HFFc6 (cell line): ENCODE measurements at places on chromosomes 5 and 9. TPM values are rescaled to one million over a fixed set of nuclear protein-coding genes. Genes with fewer than 3 reads are reported as not detected.

- no peak for DNase-seq
- no peak overlapping the region for H3K27ac ChIP-seq
- H3K36me3 ChIP-seq = no peaks in the 10 kb centered on the region
Measured at GRCh38 chr5:64502196-64502595, 3.6 kb upstream of the RGS7BP start.

Gene CTXN3
- total RNA-seq = not detected in 3 replicates

Gene IL3
- not detected in 3 replicates for total RNA-seq

Gene MYO10
- 98.6 to 125 TPM (median 113 TPM) in 3 replicates for total RNA-seq

Gene PCDHGA5
- 0.97 to 1.3 TPM (median 0.99 TPM) in 3 replicates for total RNA-seq

Gene LECT2
- not detected in 3 replicates for total RNA-seq

Gene DNAJC18
- total RNA-seq = 14.3 to 16.6 TPM (median 15.8 TPM) in 3 replicates

DNA sequence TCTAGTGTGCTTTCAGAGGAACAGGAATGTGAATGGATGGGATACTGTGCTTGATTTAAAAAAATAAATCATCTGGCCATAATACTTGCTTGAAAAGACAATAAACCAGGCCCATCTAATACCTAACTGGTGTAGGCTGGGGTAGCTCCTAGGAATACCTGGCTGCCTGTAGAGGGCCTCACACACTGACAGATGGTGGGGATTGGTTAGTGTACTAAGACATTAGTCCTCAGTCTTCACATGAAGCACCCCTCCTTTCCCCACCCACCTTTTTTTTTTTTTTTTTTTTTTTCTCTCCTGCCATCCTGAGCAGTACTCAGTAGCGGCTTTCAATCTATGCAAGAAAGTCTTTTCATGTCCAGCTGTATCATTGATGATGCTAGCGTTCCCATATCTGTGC lies 130.5 kb downstream of the ADGRV1 start:
- no peaks in the 10 kb centered on the region for H3K4me1 ChIP-seq
- H3K27me3 ChIP-seq = no peaks in the 10 kb centered on the region
- DNase-seq = no peak

DNA sequence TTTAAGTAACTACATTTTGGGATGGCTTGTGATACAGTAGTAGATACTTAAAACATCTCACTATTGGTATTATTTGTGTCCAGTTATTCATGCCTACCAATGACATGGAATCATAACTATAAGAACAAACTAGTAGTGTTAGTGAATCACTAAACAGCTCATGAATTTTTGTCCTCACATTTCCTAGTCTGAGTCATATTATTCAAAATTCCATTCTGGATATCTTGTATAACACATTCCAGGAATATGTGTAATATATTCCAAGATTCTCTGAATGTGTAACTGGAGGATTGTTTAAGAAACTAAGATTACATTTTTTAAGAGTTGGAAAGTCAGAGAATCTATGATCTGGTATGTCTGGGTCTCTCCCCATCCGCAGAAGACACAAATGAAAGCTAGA lies 565.3 kb upstream of the ZNF608 start:
- DNase-seq = peak; percentile 88
- peak overlapping the region; percentile 72 for H3K27ac ChIP-seq
- peaks cover 41% of the 10 kb centered on the region for H3K4me1 ChIP-seq
- H3K27me3 ChIP-seq = no peaks in the 10 kb centered on the region

Gene ARSK
- total RNA-seq = 16.9 to 23.9 TPM (median 20.0 TPM) in 3 replicates

Gene GABBR2
- 4.6 to 11.2 TPM (median 5.1 TPM) in 3 replicates for total RNA-seq

DNA sequence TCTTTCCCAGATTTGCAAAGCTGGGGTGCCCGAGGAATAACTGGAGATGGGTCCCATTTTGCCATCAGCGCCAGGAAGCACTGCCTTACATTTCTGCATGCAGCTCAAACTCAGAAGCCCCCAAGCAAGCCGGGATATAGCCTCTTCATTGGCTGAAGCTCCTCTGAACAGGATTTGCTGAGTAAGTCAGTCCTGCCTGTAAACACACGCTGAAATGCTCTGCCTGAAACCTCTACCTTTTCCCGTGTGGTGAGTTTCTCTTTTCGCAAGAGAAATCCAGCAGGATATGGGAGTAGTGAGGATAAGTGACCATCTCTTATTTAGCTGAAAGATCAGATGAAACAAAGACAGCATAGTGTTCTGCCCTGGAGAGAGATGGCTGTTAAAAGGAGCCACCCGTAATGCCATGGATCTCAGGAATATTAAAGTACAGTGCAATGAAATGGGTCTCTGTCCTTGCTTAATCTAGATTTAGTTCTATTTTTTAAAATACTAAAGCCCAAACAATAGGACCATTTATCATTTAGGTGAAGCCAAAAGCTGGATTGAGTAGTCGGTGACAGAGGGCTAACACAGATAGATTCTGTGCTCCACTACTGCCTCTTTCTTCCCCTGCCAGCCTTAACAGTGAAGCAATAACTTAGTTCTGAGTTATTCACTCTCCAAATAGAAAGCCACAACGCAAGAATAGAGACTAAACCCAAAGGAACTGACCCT lies 177.5 kb upstream of the PPP2R2B start:
- no peak for DNase-seq
- H3K4me3 ChIP-seq = no peak overlapping the region
- no peaks in the 10 kb centered on the region for H3K36me3 ChIP-seq
- no peaks in the 10 kb centered on the region for H3K4me1 ChIP-seq
- no peak overlapping the region for H3K27ac ChIP-seq
- H3K27me3 ChIP-seq = peaks cover 2% of the 10 kb centered on the region

- no peak overlapping the region for H3K4me3 ChIP-seq
- no peaks in the 10 kb centered on the region; the same call in 1 of the 2 replicates for H3K27me3 ChIP-seq
- DNase-seq = no peak
- H3K4me1 ChIP-seq = no peaks in the 10 kb centered on the region
- peaks cover 43% of the 10 kb centered on the region for H3K36me3 ChIP-seq
Measured at GRCh38 chr9:125942125-125942524, 195.0 kb downstream of the PBX3 start.

- H3K27ac ChIP-seq = no peak overlapping the region
- H3K36me3 ChIP-seq = no peaks in the 10 kb centered on the region
- H3K27me3 ChIP-seq = peaks cover 16% of the 10 kb centered on the region
- no peak overlapping the region for H3K4me3 ChIP-seq
- DNase-seq = no peak
- no peaks in the 10 kb centered on the region for H3K4me1 ChIP-seq
Measured at GRCh38 chr5:170508036-170508435, 4.2 kb downstream of the KCNIP1 start.

DNA sequence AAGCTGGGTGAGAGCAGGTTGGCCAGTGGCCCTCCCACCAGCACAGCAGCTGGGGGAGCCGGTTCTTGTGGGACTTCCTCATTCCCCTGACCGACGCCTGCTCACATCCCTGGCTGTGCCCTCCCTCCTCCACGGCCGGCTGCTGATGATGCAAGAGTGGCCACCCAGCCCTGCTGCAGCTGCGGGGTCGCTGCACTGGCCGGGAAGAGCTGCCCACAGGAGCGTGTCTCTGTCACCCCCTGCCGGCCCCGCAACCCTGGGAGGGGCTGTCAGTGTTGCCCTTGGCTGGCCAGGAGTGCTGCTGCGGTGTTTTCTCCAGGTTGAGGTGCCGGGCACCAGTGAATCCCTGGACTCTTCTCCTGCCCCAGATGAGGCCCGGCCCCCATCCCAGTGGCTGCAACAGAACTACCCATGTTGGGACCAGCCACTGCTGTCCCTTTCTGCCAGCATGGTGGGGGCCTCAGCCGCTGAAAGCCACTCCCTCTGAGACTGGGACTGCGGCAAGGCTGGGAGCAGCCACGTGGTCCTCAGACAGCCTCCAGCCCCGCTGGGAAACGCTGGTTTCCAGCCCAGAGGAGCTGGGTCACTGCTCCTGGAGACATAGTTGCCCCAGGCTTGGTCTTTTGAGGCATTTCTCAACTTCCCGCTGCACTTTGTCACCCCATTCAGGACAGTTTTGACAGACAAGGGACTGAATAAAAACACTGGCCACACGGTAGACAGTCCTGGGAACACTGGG lies 739 bp downstream of the CARD9 start:
- H3K4me3 ChIP-seq = peak overlapping the region; percentile 83
- peaks cover 13% of the 10 kb centered on the region for H3K4me1 ChIP-seq
- H3K36me3 ChIP-seq = no peaks in the 10 kb centered on the region; the same call in 1 of the 2 replicates
- DNase-seq = peak; percentile 75
- H3K27me3 ChIP-seq = peaks cover 2% of the 10 kb centered on the region; the same call in 1 of the 2 replicates

Gene WDR38
- not detected in 3 replicates for total RNA-seq

Gene PDE6A
- total RNA-seq = not detected in 3 replicates
